Activated naive CD4-positive, alpha-beta T cell treated with anti-CD3 and anti-CD28 coated beads for 36 hours (primary cell): ENCODE measurements at places on chromosomes 4 and X. TPM values are rescaled to one million over a fixed set of nuclear protein-coding genes. Genes with fewer than 3 reads are reported as not detected.

DNA sequence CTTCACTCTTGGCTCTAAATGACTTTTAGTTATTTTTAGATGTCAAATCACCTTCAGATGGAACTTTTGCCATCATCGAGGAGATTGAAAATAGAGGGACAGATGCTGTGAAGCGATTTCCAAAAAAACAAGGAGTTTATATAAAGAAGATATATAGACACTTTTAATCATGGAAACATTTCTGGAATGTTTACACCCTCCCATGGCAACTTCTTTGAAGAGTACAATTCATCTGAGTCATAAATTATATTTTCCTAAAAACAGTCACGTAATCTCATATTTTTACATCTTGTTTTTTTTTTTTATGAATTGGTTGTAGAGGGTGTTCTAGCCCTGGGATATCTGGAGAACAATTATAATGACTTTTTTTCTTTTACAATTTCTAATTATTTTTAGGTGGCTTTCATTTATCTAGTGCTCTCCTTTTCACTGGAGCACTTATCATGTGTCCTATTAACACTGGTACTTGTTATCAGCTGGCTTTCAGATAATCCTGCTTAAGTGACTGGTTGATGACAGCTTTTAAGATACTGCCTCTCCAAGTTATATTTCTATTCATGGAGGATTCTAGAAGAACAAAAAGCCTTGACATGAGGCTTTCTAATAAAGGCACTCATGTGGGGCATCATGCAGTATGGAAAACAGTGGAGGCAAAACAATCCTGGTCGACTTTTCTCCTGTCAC is 24.9 kb downstream of the PCDH7 start:
- no peak overlapping the region for H3K27ac ChIP-seq
- no peaks in the 10 kb centered on the region for H3K36me3 ChIP-seq
- H3K27me3 ChIP-seq: no peaks in the 10 kb centered on the region
- DNase-seq: no peak
- no peaks in the 10 kb centered on the region for H3K4me1 ChIP-seq

TCEAL6 gene
- not detected for total RNA-seq

GRCh38 chr4:172348426-172348825 is 535.2 kb downstream of the GALNTL6 start:
- no peaks in the 10 kb centered on the region for H3K27me3 ChIP-seq
- no peaks in the 10 kb centered on the region for H3K4me1 ChIP-seq
- no peak overlapping the region for H3K4me3 ChIP-seq

PRICKLE3 gene
- 9.2 TPM for total RNA-seq

GPC3 gene
- 0.49 TPM for total RNA-seq

GRCh38 chrX:54909941-54910340 is 10.7 kb upstream of the TRO start:
- no peaks in the 10 kb centered on the region for H3K4me1 ChIP-seq
- DNase-seq: no peak
- H3K4me3 ChIP-seq: no peak overlapping the region
- no peaks in the 10 kb centered on the region for H3K36me3 ChIP-seq

GRCh38 chr4:154642373-154643009 is 30.0 kb upstream of the FGG start:
- no peaks in the 10 kb centered on the region for H3K36me3 ChIP-seq
- no peak overlapping the region for H3K4me3 ChIP-seq
- no peak for DNase-seq
- H3K4me1 ChIP-seq: no peaks in the 10 kb centered on the region
- H3K27ac ChIP-seq: no peak overlapping the region
